ENCODE measurements at places on chromosomes 5 and 9.

GRCh38 chr9:8816361-8816760 lies 1016.8 kb upstream of the DMAC1 start:
- DNase-seq: no peak

DNA sequence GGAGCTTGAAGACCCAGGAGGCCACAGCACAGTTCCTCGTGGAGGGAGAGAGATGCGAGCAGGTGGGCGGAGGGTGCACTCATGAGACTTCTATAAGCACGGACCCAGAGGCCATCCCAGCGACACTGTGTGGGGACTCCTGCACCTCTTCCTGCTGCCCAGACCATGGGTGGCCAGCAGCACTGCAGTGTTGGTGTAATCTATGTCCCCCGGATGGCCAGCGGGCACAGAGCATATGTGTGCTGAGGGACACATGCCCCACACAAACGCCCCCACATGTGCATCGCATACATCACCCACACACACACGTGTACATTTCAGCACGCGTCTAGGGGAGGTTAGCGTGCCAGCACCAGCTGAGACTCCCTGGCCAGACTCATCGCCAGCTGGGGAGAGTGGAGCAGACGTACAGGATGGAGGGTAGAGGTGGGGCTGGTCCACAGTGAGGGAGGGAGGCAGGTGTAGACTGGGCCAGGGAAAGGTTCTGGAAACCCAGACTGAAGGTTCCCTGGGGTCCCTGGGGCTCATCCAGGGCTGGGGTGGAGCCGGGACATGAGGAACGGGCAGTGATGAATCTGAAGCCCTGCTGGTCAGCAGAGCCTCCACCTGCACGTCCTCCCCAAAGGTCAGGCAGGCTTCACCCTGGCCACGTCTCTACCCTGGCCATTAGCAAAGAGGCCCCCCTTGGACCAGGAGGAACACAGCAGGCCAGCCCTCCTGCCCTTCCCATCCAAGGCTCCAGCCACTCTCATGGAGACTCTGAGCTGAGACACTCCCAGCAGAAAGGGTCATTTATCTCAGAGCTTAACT lies 27.6 kb downstream of the ADAMTS2 start:
- no peak for DNase-seq

DNA sequence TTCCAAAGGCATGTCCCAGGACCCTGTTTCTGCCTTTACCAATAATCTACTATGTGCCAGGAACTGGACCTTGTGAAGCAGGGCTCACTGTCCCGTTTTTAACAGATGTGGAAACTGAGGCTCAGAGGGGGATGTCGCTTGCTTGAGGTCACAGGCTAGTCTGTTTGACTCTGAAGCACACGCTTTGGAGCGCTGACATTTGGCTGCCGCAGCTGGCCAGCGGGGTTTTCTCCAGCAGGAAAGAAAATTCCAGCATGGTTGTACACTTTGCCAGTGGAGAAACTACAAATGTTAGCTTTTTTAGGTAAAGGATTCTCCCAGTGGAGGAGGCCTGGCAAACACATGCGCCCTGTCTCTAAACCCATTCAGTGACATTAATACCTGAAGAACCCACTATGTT lies 50.5 kb downstream of the SH3PXD2B start:
- no peak for DNase-seq

- DNase-seq: no peak
Observed at GRCh38 chr9:99135456-99135855, 30.5 kb downstream of the TGFBR1 start.

- DNase-seq: peak; percentile 41
Observed at GRCh38 chr5:159240301-159240870, 22.7 kb upstream of the UBLCP1 start.

DNA sequence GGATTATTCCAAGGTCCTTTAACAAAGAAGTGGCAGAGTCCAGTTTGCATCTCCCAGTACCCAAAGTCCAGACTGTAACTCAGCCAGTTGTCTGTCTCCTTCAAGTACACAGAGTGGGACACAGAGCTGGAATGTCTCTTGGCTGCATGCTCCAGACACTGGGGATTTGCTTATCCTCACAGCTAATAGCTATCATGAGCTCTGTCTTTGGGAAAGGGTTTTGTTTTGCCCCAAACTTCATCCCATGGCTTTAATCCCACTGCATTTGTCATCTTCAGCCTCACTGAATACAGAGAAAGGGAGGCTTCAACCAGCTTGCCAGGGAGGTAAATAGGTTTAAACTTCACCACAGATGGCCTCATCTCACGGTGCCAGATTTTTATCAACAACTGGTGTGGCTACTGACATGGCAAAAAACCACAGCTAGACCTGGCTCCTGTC lies 412.2 kb upstream of the SLC24A2 start:
- peak; percentile 19 for DNase-seq

- DNase-seq: no peak
Observed at GRCh38 chr9:135815830-135816650, 91.3 kb downstream of the CAMSAP1 start.

DNA sequence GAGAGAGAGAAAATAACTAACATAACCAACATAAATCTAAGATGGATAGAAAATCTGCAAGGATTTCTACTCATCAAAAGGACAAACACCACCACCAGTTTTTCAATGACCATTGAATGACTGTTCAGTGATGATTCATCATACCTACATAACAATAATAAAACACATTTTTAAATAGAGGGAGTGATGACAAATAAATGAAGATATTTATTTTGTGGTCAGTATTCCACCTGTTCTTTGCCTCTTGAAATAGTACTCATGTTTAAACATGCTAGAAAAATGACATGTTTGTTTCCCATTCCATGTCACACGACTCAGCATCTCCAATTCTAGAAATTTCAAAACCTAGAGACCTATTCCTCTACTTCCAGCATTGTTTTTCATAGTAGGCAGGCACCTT lies 34.6 kb upstream of the ADAMTS16 start:
- no peak for DNase-seq

GRCh38 chr5:27020973-27021372 lies 17.4 kb downstream of the CDH9 start:
- peak; percentile 9 for DNase-seq

- DNase-seq: no peak
Observed at GRCh38 chr9:30758726-30759446, 1625.6 kb upstream of the ACO1 start.

GRCh38 chr5:10607023-10607665 lies 43.3 kb downstream of the ANKRD33B start:
- peak; percentile 39 for DNase-seq

DNA sequence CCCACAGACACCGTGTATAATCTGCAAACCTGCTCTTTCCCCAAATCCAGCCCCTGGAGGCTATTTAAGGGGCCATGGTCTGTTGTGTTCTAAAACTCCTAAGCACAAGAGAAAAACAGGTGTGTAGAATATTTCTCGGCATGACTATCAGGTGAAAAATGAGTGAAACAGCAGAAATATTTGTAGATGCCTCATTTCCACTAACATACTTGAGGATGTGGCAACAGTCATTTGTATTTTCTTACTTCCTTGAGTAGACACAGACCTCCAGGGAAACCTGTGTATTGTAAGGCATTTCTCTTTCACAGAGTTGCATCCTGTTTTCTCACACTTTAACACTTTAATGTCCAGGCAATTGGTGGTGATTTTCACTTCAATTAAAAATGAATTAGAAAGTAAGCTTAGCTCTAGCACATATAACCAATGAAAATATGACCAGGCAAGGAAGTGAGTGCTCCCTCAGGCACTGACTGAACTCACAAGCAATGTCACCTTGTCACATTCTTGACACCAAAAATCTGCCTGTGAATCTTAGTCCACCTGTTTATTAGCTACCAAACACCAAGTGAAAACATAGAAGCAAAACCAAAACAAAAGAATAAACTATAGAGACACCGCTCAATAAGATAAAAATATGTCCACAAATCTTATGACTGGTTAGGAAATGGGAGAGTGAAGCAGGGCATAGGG lies 64.4 kb downstream of the DIRAS2 start:
- no peak for DNase-seq

DNA sequence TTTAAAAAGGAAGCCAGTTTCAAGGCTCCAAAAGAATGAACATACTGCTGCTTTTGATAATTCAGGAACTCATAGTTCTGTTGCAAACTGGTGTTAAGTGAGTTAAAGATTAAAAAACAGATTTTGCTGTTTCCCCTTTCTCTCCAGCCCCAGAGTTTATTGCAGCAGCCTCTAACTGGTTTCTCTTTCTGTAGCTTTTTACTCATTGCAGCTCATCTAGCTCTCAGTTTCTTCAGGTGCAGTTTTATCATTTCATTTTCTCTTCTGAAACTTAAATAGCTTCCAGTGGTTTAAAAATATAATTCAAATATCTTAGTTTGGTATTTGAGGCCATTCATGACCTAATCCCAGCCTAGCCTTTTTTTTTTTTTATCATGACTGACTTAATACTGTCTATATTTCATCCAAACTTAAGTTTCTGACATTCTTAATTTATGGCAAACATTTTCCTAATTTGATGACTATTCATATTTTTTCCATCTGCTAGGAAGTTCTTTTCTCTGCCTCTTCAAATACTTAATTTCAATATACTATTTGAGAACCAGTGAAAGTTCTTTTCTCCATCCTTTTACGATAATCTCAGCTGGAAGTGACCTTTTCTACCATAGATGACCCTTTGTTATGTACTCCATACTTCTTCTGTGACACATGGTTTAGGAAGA lies 252.7 kb upstream of the GRIA1 start:
- DNase-seq: no peak

DNA sequence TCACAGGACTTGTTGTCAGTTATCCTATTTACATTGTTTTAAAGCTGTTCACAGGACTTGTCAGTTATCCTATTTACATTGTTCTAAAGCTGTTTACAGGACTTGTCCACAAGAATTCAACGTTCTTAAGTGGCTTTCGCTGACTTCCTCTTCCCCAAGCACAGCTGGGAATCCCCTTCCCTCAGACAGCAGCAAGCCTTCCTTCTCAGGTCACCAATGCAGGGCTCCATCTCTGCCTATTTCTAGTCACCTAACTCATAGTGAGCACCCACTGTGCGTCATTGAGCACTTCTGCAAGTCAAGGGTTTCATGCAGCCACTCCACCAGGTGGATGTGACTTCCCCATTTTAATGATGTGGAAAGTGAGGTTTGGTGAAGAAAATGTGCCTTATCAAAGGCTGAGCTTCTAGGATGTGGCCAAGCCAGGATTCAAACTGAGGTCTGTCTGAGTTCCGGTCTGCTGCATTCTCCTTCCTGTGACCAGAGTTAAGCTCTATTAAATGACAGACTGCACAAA lies 109.8 kb upstream of the ZNF462 start:
- DNase-seq: no peak

GRCh38 chr5:155532621-155533311 lies 519.2 kb downstream of the KIF4B start:
- DNase-seq: no peak

DNA sequence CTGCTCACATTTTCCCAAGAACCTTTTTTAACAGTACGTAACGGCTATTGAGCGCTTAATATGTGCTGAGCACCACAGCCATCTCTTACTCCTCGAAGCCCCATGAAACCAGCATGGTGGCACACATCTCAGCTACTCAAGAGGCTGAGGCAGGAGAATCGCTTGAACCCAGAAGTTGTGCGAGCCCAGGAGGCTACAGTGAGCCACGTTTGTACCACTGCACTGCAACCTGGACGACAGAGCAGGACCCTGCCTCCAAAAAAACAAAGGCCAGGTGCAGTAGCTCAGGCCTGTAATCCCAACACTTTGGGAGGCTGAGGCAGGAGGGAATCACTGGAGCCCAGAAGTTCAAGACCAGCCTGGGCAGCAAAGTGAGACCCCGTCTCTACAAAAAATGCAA lies 28.2 kb downstream of the AQP7 start:
- no peak for DNase-seq

- no peak for DNase-seq
Observed at GRCh38 chr9:973295-973834, 3.1 kb upstream of the DMRT3 start.

- DNase-seq: no peak
Observed at GRCh38 chr5:73693573-73694061, 67.6 kb downstream of the ARHGEF28 start.

GRCh38 chr9:33102551-33103210 lies 26.2 kb upstream of the SMU1 start:
- no peak for DNase-seq

DNA sequence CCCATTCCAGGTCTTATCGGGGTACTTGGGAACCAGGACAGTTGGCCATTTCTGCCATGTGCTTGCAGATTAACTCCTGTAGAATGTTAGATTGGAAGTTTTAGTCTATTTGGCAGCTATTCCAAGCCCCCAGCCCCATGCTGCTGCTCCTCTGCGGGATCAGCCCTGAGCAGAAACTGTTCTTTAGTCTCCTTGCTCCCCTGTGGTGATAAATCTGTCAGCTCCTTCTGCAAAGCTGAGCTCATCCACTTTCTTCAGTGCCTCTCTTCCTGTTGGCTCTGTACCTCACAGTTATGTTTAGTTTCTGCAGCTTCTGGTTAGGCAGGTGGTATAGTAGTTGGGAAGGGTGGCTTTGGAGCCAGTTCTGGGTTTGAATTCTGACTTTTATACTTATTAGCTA lies 170.4 kb downstream of the GRIA1 start:
- no peak for DNase-seq

GRCh38 chr5:37838152-37838932 lies 1.5 kb downstream of the GDNF start:
- peak; percentile 63 for DNase-seq

DNA sequence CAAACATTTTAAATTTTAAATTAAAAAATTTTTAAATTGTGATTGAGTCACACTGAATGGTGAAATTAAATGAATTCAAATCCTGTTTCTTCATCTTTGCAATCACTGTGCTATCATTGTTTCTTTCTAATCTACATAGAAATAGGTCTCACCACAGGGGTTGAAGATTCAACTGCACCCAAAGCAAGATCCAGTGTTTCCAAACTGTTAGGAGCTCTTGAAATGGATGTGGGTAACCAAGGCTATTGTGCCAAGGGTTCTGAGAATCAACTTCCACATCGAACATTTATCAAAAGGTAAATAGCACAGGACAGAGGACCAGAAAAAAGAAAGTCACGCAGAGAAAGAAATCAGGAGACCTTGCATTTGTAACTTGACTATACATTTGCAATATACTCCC lies 172.6 kb upstream of the RASEF start:
- no peak for DNase-seq

- DNase-seq: peak; percentile 37
Observed at GRCh38 chr5:122180863-122181548, 51.7 kb downstream of the ZNF474 start.

DNA sequence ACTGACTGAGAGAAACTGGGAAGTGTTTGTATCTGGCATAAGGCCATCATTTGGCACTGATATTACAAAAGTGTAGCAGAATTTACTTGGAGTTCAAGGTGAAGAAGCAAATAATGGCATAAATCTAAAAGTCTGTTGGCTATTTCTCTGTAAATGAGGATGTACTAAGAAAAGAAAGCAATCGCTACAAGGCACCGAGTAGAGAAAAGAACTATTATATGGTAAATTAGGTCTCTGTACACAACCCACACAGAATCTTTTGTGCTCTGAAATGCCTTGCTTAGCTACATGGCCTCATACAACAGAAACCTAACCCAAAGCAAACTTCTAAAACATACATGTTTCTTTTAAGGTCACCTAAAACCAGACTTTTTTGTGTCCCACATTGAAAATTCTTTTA lies 290.1 kb upstream of the WWC1 start:
- DNase-seq: no peak

- peak; percentile 38 for DNase-seq
Observed at GRCh38 chr9:105438141-105438806, 9.6 kb upstream of the FSD1L start.

GRCh38 chr9:131697908-131698617 lies 41.8 kb downstream of the RAPGEF1 start:
- no peak for DNase-seq

GRCh38 chr5:11525020-11525419 lies 379.2 kb downstream of the CTNND2 start:
- no peak for DNase-seq

Measured in muscle of back (tissue), 13 donors.